ENCODE measurements at places on chromosomes 6 and 20. TPM values are rescaled to one million over a fixed set of nuclear protein-coding genes. Genes with fewer than 3 reads are reported as not detected.

Gene MCHR2
- not detected for total RNA-seq

DNA sequence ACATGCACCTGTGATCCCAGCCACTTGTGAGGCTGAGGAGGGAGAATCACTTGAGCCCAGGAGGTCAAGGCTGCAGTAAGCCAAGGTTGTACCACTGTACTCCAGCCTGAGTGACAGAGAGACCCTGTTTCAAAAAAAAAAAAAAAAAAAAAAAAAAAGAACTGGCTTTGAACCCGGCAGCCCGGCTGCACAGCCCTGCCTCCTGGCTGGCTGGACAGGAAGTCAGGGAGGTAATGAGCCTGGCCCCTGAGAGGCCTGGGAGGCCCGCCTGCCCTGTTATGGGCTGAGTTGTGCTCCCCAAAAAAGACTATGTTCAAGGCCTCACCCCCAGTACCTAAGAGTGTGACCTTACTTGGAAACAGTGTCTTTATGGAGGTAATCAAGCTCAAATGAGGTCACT, 65.6 kb downstream of the ABHD12 start:
- no peak for DNase-seq

GRCh38 chr20:15756754-15757115, 816.5 kb downstream of the KIF16B start:
- DNase-seq: no peak

DNA sequence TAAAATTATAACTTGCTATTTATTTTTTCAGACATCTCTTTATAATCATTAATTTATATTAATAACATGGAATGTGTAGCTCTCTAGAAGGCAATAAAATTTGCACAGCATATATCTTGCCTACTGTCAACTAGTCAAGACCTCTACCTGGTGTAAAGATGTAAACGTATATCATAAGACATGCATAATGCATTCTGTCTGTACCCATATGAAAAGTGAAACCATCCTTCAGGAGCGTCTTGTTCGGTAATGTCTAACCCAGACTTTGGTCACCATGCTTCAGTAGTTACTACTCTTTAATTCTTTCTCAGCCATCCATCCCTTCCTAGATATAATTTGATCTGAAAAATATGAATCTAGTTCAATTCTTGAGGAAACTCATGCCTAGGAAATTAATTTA, 21.0 kb downstream of the CEP43 start:
- no peak for DNase-seq

DNA sequence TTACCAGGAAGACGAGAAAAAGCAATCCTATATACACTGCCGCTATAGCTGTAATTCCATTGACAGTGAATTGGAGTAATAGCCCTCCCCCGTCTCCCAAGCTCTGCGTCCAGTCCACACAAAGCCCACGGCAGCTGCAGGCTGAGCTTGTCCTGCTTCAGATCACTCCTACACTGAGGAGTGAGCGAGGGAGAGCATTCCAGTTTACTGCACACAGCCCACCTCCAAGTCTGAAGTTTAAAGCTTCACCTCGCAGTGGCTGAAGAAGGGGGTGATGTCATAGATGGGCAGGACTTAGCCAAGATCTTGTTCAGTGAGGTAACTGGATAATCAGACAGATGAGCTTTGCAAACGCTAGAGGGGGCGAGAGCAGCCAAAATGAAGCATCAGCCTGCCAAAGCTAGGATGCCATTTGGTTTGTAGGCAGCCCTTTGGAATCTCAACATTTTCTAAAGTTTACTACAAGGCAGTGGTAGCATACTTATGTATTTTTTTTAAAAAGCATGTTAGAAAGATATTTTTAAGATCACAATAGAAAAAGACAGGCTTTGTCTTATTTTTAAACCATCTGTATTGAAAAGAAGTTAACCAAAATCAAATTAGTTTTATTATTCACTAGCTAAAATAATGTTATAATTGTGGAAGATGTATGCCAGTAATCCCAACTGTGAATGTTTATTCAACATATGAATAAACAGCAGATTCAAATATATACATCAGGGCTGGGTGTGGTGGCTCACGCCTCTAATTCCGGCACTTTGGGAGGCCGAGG, at the start of gene FLRT3:
FLRT3 (minus strand) TSS at position 213 of the 772 bp plus-strand sequence. CDS start 10,106 bp downstream, outside the sequence.
- DNase-seq: peak; percentile 91

- no peak for DNase-seq
These were observed 453.6 kb upstream of the FLRT3 start for GRCh38 chr20:14790771-14791620.

Gene IL17F
- not detected for total RNA-seq

Gene CDK19
- 4.8 TPM for total RNA-seq

GRCh38 chr20:19824861-19825260, 66.8 kb downstream of the RIN2 start:
- no peak for DNase-seq

Gene KCNQ5
- not detected for total RNA-seq

DNA sequence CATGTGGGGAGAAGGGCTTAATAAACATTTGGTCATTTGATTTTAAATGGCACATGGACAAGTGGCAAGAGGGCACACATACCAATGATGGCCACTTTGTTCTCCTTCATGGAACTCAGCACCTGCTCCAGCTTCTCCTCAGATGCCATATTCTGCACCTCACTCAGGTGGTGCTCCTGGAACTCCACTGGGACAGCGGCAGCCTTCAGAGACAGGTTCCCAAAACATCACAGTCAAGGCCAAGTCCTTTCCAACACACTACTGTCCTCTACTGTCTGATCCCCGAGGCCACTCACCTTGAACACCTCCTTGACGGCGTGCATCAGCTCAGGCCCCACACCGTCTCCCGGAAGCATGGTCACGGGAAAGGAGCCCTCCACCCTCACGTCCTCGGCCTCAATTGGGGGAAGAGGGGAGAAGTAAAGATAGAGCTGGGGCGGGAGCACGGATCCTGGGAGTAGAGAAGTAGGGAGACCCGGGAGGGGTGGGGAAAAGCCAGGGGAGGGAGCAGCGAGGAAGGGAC, 591 bp downstream of the IDH3B start:
- no peak for DNase-seq

Gene LINC00237
- total RNA-seq: not detected

Gene TMEM170B
- total RNA-seq: 0.42 TPM

DNA sequence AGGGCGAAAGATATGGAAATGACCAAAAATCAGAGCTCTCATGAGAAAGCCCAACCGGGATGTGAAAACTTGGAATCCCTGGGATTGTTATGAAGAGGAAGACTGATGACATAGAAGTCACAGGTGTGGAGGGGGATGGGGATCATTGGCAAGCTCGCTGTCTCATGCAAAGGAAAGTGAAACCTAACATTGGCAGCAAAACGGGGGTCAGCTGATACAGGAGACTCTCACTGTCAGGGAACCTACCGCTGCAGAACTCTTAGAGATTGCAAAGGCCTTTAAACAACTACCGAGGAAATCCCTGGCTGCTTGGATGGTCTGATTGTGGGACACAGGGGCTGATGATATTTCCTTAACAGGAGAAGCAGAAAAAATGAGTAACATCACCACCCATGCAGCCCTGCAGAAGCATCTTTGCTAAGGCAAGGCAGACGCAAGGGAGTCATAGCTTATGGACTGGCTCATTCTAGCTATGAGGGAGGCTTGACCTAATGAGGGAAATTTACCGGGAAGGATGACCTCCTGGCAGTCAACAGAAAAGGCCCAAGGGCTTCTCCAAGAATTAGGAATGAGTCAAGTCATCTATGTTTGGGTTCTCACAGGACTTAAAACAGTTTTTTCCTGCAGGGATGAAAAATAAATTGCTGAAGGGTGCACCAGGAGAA, 7.0 kb downstream of the MUC21 start:
- no peak for DNase-seq

Gene CTCFL
- not detected for total RNA-seq

Gene PRICKLE4
- total RNA-seq: 16.9 TPM

DNA sequence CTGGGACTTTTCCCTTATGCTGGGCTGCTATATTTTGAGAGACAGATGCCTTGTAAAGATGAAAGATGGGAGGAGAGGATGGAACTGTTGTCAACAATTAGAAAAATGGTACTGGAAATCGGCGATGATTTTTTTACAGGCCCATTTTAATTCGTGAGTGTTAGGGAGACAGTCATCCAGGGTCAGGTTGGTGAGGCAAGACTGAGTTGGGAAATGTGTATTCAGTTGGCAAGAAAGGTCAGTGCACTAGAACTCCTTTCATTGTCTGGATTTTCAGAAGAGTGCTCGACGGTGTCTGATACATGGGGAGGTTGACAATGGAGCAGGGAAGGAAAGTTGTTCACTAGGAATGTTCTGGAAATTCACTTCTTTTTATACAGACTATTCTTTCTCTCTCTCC, 394.4 kb downstream of the QKI start:
- DNase-seq: no peak

DNA sequence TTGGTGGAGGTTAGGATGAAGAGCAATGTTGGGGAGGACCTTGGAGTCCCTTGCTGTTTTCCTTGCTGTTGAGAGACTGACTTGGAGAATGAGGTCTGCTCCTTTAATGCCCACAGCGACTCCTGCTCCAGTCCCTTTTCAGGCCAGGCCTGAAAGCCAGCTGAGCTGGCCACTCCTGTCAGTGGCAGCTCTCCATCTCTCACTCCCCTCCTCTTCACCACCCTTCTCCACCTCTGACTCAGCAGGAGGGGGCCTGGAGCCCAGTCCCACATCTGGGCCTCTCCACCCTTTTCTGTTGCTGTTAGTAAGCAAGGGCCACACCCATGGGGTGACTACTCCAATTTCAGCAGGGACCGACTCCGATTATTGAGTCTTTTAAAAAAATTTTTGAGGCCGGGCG, 2.2 kb downstream of the SNX21 start:
- DNase-seq: no peak

GRCh38 chr6:34315780-34316179, 67.0 kb upstream of the SMIM29 start:
- no peak for DNase-seq

DNA sequence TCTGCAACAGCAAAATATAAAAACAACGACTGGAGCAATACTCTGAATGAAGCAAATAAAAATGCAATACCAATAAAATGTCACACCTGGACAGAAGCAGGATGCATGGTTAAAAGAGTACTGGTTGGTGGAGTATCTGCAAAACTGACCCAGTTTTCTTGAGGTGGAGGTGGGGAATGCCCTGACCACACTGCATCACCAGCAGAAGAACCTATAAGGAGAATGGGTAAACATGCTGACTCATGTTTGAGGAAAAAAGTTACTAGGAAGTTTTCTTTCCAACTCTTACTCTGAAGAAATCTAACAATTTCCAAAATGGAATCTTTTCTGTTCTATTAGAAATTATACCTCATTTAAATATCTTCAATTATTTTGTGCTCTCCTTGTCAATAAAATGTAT, 43.6 kb downstream of the REPS1 start:
- peak; percentile 39 for DNase-seq

GRCh38 chr20:53773792-53774401, 180.3 kb upstream of the ZNF217 start:
- peak; percentile 69 for DNase-seq

DNA sequence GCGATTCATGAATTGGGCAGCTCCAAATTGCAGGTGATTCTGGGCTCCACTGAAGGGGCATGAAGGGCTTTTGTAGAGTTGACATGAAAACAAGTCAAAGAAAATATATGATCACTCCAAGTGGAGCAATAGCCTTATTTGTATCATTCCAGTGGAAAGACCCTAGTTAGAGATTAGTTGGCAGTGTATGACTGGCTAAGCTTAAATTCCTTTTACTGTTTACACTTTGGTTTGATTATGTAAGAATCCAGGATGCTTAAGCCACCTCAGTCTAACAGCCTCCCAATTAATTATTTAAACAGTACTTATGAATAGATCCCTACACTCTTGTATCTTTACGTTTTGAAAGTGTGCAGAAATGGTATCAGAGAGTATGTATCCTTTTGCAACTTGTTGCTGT, 712.4 kb downstream of the KIF16B start:
- no peak for DNase-seq

Gene BPIFB1
- total RNA-seq: not detected

DNA sequence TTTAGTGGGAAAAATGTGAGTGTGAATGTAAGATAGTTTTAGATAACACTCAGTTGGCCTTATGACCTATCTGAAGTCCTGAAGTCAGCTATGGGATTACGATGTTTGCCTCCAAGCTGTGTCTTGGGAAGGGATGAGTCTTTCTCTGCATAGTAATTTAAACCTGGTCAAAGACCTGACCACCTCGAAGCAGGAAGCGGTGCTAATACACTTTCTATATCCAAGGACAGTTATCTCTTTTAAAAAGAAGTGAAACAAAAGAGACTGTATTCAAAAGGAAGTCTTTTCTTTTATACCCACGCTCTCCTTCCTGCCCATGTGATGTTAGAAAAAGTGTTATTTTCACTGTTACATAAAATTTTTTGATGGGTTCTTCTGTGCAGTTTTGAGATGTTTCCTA, 94.9 kb downstream of the JARID2 start:
- no peak for DNase-seq

- no peak for DNase-seq
These were observed 29.5 kb upstream of the BHLHE23 start for GRCh38 chr20:63036291-63036690.

DNA sequence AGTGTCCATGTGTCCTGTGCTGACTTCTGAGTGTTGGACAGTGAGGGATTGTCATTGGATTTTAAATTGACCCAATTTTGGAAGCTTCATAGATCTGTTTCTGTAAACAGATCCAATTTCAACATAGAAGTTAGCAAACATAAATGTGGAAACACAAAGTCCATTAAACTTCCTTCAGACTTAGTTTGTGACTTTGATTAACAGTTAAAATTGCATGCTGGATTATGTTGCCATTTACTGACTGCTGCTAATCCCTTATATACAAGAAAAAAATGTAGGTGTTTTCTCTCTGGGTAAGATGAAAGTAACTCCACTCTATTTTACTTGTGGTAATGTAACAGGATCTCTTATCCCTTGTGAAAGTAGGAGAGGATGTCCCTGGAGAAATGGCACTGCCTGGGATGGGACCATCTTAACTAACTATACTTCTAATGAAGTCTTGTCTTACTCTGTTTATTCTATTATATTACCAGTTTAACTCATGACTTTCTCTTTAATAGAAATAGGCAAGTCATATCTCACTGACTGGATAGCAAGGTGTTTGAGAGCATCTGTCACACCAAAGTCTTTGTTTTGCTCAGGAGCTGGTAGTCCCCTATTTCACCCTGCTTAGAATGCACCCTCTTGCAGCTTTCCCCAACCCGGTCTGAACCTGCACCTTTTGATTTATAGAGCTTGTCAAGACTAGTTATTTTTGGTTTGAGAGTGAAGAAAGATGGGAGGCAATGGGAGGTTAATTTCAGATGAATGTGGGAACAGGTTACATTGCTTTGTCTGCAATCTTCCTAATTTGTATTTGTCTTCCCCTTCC, 7.2 kb downstream of the TPX2 start:
- no peak for DNase-seq

DNA sequence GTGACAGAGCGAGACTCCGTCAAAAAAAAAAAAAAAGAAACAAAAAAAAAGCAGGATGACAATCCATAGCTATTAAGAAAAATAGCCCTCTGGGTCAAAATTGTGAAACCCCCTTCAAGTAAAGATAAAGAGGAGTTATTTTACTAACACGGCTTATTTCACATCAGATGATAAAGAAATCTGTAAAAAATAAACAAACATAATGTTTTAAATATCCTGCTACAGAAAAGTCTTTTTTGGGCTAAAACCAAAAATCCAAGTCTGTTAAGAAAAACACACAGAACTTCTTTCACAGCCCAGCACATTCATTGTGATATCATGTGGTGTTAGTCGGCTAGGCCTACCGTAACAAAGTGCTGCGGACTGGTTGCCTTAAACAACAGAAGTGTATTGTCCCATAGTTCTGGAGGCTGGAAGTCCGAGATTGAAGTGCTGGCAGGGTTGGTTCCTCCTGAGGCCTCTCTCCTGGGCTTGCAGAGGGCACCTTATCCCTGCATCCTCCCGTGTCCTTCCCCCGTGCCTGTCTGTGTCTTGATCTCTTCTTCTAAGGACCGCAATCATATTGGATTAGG, 239.2 kb upstream of the TAB2 start:
- no peak for DNase-seq

Gene LY86
- total RNA-seq: not detected

All from HT-29 (cell line).